ENCODE measurements at places on chromosomes 3 and 15. TPM values are rescaled to one million over a fixed set of nuclear protein-coding genes. Genes with fewer than 3 reads are reported as not detected.

CHRD gene
- 1.0 TPM for total RNA-seq

CLEC3B gene
- 56.5 TPM for total RNA-seq

QTRT2 gene
- total RNA-seq = 13.5 TPM

CMTM8 gene
- total RNA-seq = 15.5 TPM

EXD1 gene
- total RNA-seq = not detected

IQCH gene
- 1.8 TPM for total RNA-seq

CFAP92 gene
- not detected for total RNA-seq

C3orf70 gene
- 0.75 TPM for total RNA-seq

HRG gene
- not detected for total RNA-seq

TRAT1 gene
- total RNA-seq = not detected

GHSR gene
- total RNA-seq = not detected

IL16 gene
- 6.4 TPM for total RNA-seq

Data from cardiac ventricle fibroblast (primary cell).